ENCODE measurements at places on chromosomes 5 and 9.

DNA sequence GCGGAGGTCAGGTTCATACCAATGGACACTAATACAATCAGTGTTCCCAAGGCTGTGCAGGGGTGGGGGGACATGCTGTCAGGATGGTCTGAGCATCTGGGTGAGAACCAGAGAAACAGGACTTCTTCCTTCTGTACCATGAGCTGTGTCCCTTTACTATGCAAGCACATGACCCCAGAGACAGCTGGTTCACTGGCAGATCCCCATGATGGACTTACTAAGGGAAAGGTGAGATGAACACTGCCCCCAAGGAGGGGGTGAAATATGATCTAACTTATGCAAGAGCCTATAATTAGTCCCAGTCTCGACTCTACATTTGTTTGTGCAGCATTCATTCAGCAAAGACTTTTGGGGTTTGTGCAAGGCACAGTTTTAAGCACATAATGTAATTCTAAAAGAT, 91.4 kb downstream of the LIFR start:
- no peak for DNase-seq

GRCh38 chr9:98484162-98484561, 224.6 kb downstream of the GABBR2 start:
- no peak for DNase-seq

DNA sequence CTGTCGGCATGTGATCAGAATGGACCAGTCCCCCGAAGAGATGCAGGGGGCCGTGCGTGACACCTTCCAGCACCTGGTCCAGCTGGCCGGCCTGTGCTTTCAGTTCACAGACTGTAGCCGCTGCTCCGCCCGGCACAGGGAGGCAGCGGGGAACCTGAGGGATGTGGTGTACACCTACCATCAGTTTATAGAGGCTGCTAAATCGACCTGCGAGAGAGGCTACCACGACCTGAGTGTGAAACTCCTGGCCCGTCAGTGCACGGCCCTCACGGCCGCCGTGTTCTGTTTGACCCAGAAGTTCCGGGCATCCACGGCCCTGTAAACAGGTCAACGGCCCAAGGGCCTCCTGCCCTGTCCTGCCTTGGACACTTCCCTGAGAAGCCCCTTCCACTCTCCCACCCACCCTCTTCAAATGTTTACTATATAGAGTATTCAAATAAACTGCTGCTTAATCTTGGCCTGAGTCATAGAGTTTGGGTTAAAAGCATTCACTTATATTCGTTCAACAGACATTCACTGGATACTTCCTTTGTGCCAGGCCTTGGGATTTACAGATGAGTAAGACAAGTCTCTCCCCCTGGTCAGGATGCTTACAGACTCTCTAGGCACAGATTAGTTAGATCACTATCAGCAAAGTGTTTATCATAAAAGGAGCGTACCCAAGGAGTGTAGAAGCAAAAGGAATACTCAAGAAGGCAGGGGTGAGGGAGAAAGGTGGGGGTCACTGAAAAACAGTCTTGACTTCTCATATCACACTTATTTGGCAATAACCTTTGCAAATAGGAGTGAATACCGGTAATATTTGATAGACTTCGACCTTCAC, 6.9 kb upstream of the TRMT10B start:
- no peak for DNase-seq

DNA sequence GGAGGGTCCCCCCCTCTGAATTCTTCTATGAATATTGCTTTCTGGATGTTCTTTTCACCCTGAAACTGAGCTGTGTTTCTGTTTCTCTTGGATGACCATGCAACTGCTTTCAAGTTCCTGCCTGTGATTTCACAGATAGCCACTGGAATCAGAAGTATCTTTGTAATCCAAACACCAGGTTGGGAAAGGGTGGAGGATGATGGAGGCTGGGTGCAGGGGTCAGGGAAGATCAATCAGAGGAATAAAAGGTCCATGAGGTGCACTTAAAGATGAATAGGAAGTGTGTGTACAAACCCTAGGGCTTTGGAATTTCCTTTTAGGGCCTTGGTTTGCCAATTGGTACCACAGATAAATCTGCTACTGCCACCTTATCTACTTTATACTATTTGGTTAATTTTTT, 68.2 kb upstream of the AGXT2 start:
- no peak for DNase-seq

DNA sequence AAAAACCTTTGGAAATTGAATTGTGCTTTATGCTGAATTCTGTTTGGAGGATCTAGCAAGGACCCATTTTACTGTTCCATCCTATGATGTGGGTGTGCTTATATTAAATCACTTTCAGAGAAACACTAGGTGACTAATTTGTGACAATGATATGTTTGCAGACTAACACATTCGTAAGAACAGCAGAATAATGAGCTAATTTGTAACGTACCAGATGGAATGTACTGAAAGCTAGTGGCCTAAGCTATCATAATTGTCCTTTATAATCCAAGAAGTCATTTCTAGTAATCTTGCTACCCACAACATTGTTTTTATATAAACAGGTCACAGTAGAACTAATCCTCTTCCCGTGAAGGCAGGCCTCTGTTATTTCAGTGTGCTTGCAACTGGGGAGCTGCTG, 292.5 kb downstream of the PDE4D start:
- no peak for DNase-seq

- DNase-seq, result no peak
Measured at GRCh38 chr5:2184563-2185540, 302.1 kb upstream of the IRX4 start.

- DNase-seq, result no peak
Measured at GRCh38 chr5:72179028-72179815, 71.9 kb downstream of the MAP1B start.

DNA sequence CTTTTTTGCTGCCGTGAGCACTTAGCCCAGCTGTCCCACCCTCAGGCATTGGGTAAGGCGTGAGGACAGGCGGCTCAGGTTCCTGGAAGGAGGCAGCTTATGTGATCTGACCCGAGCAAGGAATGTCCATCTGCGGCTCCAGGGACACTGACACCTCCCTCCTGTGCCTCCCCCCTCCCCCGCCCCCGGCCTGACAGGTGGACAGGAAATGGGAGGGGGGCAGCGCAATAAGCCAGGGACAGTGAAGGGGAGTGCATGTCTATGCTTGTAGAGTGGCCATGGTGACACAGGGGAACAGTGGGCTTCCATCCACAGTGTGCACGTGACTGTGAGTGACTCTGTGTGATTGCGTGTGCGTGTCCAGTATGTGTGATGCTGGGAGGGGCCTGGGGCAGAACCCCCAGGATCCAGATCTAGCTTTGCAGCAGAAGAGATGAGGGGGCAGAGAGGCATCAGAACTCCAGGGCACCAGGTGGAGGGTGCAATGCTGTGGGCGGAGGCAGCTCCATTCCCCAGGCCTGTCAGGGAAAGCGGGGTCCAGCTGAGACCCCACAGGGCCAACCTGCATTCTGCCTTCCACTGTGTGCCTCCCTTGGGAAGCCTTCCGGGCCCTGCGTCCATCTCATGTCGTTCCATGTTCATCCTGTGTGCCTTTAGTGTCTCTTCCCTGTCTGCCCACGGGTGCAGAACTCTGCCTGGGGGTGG, 30.5 kb downstream of the CNTFR start:
- DNase-seq, result no peak

GRCh38 chr5:176180339-176180738, 57.9 kb upstream of the SIMC1 start:
- DNase-seq, result no peak

- peak; percentile 64 for DNase-seq
Measured at GRCh38 chr9:126558051-126558665, 55.6 kb upstream of the LMX1B start.

DNA sequence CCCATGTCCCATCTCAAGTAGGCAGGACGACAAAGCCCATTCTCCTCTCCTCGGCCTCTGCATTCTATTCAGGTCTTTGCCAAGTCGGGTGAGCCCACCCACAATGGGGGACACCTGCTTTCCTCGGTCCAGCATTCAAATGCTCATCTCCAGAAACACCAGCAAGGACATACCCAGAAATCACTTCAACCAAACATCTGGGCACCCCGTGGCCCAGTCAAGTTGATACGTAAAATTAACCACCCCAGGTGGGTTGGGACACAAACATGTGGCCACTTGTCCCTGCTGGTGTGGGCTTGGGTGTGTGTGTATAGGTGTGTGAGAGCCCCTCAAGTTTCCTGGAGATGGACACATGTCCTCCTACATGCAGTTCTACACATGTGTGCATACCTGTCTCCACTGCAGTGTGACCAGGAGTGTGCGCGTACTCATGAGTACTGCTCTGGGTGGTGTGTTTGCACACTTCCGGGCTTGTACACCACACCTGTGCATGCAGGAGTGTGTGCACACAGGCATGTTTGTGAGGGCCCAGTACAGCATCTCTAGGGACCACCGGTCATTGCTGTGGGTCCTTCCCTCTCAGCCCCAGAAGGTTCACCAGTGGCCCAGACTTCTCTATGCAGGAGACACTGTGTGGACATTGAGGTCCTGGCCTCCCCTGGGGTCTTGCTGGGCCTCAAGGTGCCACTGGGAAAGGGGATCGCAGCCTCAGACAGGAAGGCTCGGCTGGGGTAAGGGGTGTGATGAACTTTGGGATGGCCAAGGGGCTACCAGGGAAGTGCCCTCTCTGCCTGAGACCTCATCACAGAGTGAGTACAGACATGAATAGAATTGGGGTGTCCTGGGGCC, 35.4 kb upstream of the RXRA start:
- no peak for DNase-seq

DNA sequence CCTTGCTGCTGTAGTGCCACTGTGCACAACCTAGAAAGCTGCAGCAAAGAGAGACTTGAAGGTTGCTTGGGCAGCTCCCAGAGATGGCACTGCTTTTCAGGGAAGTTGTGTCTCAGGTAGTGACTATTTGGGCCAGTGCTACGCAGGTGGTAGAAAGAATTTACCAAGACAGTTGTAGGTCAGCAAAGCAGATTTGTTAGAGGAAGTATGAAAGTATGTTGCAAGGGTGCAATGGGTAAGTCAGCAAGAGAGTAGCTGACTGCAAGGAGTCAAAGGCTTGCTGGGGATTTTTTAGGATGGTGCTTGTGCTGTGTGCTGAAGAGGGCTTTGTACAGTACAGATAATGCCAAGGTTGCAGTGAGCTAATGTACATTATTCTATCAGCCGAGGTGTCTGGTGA, 33.5 kb upstream of the SPARC start:
- DNase-seq, result no peak

- DNase-seq, result no peak
Measured at GRCh38 chr9:21969951-21970799, 24.0 kb downstream of the CDKN2A start.

DNA sequence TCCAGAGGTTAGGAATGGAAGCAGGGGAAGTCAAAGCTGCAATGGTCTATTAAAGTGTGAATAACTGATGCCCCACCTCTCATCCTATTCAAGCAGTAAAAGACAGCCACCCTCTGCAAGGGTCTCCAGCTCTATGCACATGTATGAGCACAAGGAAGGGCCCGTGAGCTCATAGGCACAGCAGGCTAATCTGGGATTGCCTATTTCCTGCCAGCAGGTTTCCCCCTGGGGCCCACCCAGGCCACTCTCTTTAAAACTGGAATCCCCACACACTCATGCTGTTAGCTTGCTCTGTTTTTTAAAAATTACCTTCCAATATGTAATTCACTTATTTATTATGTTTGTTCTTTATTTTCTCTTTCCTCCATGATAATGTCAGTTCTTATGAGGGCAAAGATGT, 48.7 kb upstream of the ZNF366 start:
- DNase-seq, result no peak

DNA sequence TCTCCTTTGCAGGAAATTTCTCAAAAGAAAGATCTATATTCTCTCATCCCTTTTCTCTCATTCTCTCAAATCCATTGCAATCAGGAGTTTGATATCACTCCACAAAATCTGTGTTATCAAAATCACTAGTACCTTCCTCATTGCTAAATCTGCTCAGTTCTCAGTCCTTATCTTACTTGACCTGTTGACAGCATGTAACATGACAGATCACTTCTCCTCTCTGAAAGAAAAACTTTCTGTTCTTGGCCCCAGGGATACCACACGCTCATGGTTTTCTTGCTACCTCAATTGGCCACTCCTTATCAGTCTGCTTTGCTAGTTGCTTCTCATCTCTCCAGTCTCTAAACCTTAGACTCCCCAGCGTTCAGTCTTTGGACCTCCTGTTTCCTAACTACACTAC, 22.1 kb downstream of the SRP19 start:
- DNase-seq, result no peak

- DNase-seq, result no peak
Measured at GRCh38 chr5:61582205-61582820, 250.3 kb downstream of the ZSWIM6 start.

DNA sequence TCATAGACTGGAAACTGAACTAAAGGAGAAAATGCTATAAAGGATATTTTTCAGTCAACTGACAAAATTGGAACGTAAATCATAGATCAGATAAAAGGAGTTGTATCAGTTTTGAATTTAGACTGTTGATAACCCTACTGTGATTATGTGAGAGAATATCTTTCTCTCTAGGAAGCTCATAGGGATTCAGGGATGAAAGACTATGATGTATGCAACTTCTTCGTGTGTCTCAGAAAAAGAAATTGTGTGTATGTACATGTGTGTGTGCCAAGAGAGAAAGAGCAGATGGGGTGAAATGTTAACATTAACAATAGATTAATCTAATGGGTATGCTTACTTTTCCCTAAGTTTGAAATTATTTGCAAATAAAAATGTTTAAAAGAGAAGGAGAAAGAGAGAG, 30.7 kb upstream of the C5orf58 start:
- no peak for DNase-seq

GRCh38 chr5:179923436-179923835, 15.7 kb upstream of the TBC1D9B start:
- no peak for DNase-seq

GRCh38 chr5:154220625-154221024, 30.1 kb downstream of the GALNT10 start:
- no peak for DNase-seq

Data from activated CD4-positive, alpha-beta T cell treated with anti-CD3 and anti-CD28 coated beads, Interleukin-2, amount 50 U/mL, for 24 hours (primary cell).